ENCODE measurements at places on chromosomes 7 and 10.

- no peak for DNase-seq
Observed at GRCh38 chr7:23928418-23928775, 218.4 kb downstream of the STK31 start.

DNA sequence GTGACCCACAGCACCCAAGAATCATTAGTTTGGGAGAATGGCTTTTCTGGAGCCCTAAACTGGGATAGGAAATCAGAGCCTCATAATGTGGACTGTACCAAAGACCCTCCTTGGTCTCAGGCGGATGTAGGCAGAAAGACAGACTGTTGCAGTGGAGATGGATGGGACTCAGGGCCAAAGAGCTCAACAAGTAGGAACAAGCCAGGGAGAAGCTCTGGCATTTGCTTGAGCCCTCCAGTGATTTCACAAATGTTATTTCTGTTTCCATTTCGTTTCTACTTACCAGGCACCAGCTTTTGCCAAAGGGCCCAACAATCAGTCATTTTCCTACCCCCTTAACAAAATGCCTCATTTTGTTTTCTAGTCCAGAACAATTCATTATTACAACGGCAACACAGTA is 762.7 kb downstream of the KCNMA1 start:
- DNase-seq, result no peak

DNA sequence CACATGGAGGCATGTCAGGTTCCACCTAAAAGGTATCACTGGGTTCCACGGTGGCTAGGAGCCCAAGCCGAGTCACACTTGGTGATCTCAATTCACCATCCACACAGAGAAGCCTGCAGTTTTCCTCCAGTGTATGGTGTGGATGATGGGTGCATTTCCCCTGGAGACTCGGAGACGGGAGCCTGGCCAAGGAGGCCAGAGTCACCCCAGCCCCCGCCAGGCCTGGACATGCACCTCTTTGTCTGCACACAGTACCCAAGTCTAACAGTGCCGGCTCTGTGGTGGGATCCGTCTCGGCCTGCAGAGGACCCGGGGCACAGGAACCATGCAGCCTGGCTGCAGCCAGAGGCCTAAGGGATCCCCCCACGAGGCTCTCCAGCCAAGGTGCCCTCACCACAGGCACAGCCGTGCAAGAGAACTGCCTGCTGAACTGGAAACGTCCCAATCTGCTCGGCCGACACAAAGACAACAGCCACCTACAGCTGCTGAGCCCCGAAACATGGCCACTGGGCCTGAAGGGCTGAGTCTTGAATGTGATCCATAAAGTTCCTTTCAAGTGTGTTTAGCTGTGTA is 75.2 kb downstream of the DIP2C start:
- DNase-seq, result no peak

DNA sequence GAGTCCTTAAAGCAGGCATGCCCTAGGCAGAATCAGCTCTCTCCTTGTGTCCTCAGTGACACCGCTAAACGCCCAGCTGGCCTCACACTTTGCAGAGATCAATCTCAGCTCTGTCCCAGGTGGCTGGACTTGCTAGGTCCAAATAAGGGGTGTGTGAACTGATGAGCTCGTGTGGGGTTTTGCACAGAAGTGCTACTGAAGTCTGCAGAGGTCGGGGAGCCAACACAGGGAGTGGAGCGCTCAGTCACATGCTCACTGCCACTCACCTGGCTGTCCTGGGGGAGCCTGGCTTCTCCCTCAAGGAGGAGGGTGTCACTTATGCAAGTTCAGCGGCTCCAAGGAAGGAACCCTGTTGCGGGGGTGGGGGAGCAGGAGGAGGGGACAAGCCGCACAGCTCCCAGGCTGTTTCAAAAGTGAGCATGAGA is 2.0 kb downstream of the ELN start:
- DNase-seq, result no peak

- no peak for DNase-seq
Observed at GRCh38 chr7:112124061-112124766, 82.0 kb downstream of the DOCK4 start.

DNA sequence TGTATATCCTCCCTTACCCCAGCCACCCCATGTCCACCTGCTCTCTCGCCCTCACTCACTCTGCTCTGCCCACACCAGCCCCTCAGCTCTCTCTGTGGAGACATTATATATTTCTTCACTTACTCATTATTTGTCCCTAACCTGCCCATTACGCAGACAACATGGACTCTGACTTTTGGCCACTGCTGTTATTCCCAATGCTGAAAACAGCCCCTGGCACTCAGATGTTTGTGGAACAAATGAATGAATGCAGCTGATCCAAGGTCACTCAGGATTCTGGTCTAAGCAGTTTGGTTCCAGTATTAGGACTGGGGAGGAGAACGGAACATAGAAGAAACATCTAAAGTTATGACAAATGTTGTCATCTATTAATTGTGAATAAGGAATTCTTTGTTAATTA is 26.7 kb downstream of the GNA12 start:
- no peak for DNase-seq

DNA sequence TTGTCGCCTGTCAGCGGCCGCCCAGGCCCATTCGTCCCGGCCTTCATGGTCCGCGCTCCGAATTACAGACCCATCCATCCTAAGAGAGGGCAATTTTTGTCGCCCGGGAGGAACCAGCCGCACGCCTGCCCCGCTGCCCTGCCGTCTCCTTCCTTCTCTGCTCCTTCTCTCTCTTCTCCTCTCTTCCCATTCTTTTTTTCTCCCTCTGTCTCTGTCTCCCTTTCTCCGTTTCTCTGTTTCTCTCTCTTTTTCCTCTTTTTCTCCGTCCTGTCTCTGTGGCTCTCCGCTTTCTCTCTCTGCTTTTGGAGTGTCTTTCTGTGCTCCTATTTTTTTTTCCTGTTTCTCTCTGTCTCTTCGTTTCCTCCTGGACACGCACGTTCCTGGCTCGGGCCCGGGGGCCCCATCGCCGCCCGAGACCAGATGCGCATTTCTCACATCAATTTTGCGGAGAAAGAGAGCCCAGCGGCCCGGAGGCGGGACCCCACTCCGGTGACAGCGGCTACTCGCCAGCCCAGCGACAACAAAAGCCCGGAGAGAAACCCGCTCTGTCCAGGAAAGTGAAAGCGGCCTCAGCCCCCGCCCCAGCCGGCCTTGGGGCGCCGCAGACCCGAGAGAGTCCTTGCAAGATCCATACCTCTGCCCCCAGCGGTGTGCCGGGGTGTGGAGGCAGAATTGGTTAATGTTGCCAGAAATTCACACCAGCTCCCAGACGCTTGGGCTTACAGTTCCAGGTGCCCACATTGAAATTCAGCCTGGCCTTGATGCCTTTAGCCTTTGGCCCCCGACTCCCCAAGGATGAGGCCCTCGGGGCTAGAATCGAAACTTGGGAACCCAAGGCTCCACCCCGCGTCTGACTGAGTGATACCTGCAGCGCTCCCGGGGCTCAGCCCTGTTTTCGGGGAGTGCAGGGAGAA is 4.1 kb downstream of the LBX1 start:
- no peak for DNase-seq

- DNase-seq, result no peak
Observed at GRCh38 chr7:138935465-138936011, 45.7 kb downstream of the KIAA1549 start.

GRCh38 chr7:158407581-158408317 is 179.9 kb downstream of the PTPRN2 start:
- DNase-seq, result no peak

GRCh38 chr7:31004393-31004792 is 40.6 kb downstream of the GHRHR start:
- DNase-seq, result no peak

GRCh38 chr7:103689255-103689654 is 243.2 kb upstream of the SLC26A5 start:
- no peak for DNase-seq

GRCh38 chr7:139992353-139993044 is 70.3 kb downstream of the PARP12 start:
- DNase-seq, result no peak

GRCh38 chr7:151018421-151019129 is 5.7 kb downstream of the ATG9B start:
- DNase-seq, result peak; percentile 26

- DNase-seq, result no peak
Observed at GRCh38 chr10:76124280-76124679, 692.9 kb downstream of the LRMDA start.

GRCh38 chr7:24441314-24442027 is 131.8 kb upstream of the PALS2 start:
- no peak for DNase-seq

GRCh38 chr10:129742742-129743550 is 221.1 kb downstream of the EBF3 start:
- no peak for DNase-seq

- DNase-seq, result no peak
Observed at GRCh38 chr10:1308962-1309616, 252.9 kb downstream of the WDR37 start.

- DNase-seq, result no peak
Observed at GRCh38 chr10:60340973-60341372, 48.7 kb downstream of the ANK3 start.

DNA sequence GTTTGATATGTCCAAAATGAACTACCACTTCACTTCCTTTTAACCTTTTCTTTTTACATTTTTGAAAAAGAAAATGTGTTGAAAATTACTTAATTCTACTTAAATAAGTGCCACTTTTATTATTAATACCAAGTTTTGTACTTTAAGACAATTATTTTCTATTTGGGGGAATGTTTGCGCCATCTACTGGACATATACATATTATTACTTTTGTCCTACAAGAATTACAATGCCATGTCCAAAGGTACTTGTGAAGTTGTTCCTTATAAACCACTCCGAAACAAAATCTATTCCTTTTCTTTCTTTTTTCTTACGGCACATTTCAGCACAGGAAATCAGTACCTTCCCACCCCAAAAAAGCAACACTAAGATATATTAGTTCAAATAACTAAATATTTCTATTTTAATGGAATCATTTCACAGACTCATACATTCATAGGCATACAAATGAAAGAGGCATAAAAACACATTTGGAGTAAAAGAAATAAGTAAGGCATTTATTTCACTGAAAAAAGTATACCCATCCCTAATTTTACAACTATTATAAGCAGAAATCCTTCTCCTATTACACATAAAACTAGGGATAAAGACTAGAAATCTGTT is 169.9 kb downstream of the RNF133 start:
- DNase-seq, result no peak

GRCh38 chr10:120162471-120162870 is 269.9 kb downstream of the SEC23IP start:
- DNase-seq, result no peak

DNA sequence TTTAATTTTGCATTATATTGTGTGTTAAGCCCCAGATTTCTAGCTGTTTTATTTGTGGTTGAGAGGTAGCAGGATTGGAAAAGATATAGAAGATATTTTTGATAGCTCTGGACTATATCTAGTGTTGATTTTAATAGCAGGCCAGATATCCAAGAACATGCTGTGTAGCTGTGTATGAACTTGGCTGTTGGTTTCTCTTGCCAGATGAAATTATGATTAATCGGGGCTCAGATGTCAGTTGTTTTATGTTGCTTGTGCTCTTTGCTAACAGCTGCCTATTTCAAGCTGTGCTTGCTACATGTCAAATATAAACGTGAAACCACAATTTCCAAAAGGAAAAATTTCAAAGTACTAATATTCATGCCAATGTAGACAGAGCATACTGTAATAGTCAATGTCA is 141.1 kb downstream of the GRM3 start:
- DNase-seq, result no peak

GRCh38 chr7:27430105-27430504 is 187.5 kb downstream of the EVX1 start:
- no peak for DNase-seq

- DNase-seq, result no peak
Observed at GRCh38 chr7:46613116-46613515, 692.0 kb upstream of the IGFBP3 start.

DNA sequence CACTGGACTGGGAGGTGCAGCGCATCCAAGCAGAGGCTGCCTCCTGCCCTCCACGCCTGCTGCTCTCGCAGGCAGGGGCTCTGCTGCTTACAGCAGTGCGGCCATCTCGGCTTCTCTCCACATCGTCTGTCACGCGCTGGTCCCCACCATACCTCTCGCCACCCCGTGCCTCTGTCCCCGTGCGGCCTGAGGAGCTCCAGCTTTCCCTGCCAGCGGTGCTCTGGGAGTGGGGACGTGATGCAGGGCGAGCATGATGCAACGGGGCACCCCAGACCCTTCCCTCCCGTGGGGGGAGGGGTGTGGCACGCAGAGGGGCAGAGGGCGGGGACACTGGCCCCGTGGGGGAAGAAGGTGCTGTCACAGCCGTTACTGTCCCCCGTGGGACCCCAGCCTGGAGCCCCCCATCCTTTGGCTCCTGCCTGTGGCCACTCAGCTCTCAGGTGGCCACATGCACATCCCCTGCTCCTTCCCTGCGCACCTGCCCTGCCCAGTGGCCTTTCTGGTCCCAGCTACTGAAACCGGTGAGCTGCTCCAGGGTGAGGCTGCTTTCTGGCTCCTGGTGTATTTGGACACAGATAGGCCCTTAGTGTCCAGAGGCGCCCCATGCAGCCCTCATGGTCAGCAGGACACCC is 9.0 kb downstream of the GET4 start:
- no peak for DNase-seq

- no peak for DNase-seq
Observed at GRCh38 chr10:113538151-113538550, 14.7 kb upstream of the HABP2 start.

DNA sequence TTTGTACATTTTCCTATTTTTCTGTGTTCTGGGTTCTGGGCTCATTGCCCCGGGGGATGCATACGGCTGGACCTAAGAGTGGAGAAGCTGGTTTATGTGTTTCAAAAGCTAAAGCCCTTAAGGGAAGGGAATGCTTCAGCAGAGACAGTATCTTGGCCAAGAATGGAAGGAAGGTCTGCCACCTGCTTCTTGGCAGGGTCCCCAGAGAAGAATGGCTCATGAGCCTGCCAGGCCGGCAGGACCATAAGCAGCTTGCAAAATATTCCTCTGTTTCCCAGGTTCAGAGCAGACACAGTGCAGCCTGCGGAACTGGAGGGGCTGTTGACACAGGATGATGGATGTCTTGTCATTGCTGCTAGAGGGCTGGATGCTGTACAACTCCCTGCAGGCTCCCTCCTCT is 7.8 kb upstream of the ABHD11 start:
- DNase-seq, result no peak

DNA sequence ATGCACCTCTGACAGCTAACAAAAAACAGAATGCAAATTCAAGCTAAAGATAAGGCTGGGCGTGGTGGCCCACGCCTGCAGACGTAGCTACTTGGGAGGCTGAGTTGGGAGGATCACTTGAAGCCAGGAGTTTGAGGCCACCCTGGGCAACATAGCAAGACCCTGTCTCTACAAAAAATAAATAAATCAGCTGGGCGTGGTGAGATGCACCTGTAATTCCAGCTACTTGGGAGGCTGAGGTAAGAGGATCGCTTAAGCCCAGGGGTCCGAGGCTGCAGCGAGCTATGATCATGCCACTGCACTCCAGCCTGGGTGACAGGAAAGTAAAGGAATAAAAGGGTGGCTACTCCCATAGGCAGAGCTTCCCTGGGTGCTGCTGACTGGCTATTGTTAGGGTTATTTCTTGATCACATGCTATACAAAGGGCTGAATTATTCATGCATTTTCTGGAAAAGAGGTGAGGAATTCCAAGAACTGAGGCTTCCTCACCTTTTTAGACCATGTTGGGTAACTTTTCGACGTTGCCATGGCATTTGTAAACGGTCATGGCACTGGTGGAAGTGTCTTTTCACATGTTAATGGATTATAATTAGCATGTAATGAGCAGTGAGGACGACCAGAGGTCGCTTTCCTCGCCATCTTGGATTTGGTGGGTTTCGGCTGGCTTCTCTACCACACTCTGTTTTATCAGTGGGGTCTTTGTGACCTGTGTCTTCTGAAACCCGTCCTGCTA is 6.9 kb upstream of the PSMG3 start:
- DNase-seq, result no peak

Data from T-helper 9 cell (primary cell).